ENCODE measurements at places on chromosomes 6 and 20. TPM values are rescaled to one million over a fixed set of nuclear protein-coding genes. Genes with fewer than 3 reads are reported as not detected.
A peak's percentile ranks its signal among the peaks of the same experiment; 100 is the strongest.

DNA sequence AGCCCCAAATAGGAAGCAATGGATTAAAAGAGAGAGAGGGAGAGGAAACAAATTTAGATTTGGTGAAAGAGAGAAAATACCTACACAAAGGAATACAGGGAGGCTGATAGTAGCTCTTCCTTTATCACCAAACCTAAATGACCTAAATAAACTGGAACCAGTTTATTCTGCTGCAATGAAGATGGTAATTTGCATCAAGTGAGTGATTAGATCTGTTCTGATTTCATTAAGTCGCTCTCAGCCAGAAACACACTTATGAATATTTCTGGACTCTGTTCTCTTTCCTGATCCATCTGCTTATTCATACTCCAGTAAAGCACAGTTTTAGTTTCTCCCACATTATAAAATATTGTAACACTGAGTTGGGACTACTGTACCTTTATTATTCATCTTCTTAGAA lies 83.4 kb upstream of the BMP5 start:
- no peak for DNase-seq

DNA sequence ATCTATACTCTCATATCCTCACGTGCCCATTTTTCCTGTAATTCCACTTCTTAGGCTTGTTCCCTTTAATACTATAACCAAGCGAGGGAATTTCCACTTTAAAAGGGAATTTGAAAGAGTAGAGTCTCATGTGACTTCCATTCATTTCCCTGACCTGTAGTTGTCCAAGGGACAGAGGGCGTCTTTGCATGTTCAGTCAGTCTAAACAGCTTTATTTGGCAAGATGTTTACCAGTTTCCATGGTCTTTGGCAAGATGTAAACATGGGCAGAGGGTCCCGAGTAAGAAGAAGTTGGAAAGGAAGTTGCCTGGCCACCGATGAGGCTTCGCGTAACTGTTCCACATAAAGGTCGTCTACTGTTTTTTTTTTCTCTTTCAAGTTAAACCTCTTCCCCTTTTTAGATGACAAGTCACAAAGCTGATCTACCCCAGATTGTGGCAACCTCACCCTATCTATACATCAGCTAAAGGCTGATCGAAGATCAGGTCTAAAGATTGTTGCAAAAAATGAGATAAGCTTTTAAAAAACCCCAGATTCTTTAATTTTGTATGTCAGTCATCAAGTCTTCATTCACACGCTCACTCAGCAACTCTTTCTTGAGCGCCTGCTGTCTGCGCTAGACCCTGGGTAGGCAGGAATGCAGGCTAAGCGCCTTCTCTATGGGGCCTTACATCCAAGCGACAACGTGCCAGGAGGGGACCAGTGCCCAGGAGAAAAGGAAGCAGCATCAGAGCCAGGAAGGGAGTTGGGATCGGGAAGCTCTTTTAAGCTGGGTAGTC lies 31.7 kb upstream of the CCR6 start:
- DNase-seq = no peak

- no peak for DNase-seq
Observed at GRCh38 chr20:11520596-11520995, 397.1 kb upstream of the BTBD3 start.

DNA sequence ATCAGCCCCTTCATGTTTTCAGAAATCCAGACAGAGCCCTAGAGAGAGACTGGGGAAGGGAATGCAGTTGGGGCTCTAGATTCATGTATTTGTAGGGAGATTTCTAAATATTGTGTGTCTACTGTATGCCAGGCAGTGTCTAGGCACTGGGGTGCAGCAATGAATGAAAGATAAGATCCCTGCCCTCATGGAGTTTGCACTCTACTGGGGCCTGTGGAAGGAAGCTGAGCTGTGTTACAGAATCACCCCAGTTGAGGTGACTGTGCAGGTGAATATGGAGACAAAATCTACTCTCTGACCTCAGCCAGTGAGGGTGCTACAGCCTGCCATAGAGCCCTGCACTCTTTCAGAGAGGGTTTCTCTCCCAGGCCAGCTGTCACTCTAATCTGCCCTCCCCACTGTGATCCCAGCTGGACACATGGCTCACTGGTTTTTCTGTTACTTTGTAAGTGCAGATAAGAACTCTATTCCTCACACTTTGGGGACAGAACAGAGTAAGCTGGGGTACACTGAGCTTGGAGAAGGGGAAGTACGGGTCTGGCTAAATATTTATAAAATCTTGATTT lies 69.2 kb upstream of the E2F3 start:
- no peak for DNase-seq

GRCh38 chr20:43662943-43663655 lies 3.8 kb upstream of the MYBL2 start:
- DNase-seq = no peak

- DNase-seq = no peak
Observed at GRCh38 chr20:56573986-56574385, 40.9 kb downstream of the FAM209B start.

GRCh38 chr6:96545882-96546281 lies 17.0 kb upstream of the FHL5 start:
- DNase-seq = no peak

- DNase-seq = no peak
Observed at GRCh38 chr6:43475516-43475915, 1.9 kb upstream of the TJAP1 start.

GRCh38 chr6:81252231-81252630 lies 500.2 kb downstream of the TENT5A start:
- no peak for DNase-seq

- DNase-seq = no peak
Observed at GRCh38 chr6:40325041-40325440, 262.1 kb downstream of the LRFN2 start.

GRCh38 chr6:36904114-36904513 lies 18.4 kb downstream of the C6orf89 start:
- no peak for DNase-seq

DNA sequence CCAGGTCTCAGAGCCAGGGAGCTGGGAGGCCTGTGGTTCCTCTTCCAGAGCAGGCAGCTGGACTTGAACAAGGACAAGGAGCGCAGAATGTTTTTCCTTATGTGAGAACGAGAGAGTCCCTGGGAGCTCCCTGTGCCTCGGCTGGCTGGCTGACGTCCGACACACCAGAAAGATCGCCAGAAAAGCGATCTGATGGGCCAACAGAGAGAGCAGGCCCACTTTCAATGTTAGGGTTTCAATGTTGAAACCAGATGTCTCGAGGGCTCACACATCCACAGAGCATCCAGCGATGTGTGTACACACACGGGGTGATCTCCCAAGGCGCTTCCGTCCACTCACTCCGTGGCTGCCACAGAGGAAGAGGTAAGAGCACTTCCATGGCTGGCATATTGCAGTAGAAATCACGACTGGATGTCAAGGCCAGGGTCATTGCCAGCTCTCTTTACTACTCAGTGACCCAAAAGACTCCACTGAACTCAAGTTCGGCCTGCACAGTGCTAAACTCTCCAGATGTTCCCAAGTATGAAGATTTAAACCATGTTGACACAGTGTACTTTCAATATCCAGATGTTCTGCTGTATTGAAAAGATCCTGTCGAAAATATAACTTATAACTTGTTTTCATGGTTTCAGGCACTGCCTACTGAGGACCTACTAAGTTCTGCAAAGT lies 70.8 kb upstream of the FOXC1 start:
- no peak for DNase-seq

- no peak for DNase-seq
Observed at GRCh38 chr6:10269814-10270472, 144.9 kb downstream of the TFAP2A start.

DNA sequence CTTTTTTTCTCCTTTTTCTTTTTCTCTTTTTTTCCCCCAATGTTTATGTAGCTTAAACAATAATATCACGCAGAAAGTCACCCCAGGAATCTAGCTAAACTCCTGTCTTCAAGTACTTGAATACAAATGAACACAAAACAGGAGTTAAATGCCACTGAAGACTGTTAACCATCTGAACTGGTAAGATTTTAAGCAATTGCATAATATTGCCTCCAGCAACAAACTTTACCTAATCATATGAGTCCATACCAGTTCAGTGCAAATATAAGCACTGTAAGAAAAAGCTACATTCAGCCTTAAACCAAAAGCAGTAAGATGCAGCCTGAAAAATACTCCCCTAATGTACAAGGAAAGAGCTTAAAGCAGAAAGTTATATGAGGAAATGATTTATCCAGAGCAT lies 173.9 kb upstream of the TFAP2D start:
- DNase-seq = no peak

- no peak for DNase-seq
Observed at GRCh38 chr20:15205028-15205427, 867.6 kb upstream of the FLRT3 start.

GRCh38 chr6:8215631-8216030 lies 113.3 kb upstream of the EEF1E1 start:
- DNase-seq = no peak

DNA sequence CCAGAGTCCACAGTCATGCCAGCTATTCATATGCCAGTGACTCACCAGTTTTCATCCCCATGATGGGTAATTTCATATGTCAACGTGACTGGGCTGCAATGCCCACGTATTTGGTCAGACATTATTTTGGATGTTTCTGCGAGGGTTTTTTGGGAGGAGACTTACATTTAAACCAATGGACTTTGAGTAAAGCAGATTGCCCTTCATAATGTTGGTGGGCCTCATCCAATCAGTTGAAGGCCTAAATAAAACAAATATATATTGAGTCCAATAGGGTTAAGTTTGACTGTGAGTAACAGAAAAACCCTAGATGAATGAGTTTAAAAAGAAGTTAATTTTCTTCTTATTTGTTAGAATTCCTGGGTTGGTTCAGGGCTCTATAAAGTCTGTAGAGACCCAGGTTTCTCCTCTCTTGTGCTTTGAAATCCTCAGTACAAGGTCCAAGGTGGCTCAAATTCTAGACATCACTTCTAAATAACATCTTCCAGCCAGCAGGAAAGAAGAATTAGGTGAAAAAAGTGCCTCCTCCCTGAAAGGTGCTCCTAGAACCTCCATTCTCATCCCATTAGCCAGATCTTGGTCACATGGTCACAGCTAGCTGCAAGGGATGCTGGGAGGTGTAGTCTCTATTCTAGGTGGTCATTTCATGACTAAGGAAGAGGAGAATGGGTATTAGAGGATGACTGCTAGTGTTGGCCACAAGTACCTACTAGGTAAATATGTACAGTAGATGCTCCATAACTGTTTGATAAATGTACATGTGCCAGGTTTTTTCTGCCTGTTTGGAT lies 16.7 kb upstream of the NEDD9 start:
- no peak for DNase-seq

GRCh38 chr6:82741325-82741995 lies 324.2 kb downstream of the UBE3D start:
- no peak for DNase-seq

DNA sequence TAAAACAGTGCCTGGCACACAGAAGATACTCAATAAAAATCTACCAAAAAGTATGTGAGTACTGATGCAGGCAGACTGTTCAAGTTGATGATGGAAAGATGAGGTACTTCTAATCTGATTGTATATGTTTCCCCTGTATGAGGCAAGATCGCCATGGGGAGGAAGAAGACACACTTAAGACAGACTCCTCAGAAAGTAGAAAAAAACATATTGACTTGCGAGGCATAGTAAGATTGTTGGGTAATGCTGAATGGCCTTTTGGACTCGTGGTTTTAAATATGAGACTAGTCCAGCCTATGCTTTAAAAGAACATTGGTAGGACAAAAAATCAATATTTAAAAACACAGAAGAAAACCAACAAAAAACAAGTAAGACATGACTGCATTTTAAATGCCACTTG lies 72.6 kb downstream of the SHPRH start:
- DNase-seq = no peak

DNA sequence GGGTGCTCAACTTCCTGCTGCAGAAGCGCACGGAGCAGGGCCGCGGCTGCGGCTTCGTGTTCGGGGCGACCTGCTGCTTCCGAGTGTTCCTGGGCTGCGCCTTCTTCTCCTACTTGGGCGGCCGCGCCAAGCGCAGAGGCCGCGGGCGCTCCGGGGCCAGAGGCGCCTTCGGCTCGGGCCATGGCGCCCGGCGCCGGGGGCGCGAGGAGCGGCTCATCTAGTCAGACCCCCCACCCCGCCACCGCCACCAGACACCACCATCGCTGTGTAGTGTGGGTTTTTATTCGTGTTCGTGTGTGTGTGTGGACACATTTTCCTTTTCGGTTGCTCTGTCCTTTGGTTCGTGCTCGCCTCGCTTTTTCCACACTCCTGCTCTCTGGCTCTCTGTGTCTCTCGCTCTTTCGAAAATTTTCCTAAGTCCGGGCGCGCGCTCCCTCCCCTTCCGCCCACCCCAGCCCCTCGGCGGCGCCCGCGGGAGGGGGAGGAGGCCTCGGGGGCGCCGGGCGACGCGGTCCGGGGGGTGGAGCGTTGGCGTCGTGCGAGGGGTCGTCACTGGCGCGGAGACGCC lies 38.1 kb downstream of the GNAS start:
- peak; percentile 68 for DNase-seq

DNA sequence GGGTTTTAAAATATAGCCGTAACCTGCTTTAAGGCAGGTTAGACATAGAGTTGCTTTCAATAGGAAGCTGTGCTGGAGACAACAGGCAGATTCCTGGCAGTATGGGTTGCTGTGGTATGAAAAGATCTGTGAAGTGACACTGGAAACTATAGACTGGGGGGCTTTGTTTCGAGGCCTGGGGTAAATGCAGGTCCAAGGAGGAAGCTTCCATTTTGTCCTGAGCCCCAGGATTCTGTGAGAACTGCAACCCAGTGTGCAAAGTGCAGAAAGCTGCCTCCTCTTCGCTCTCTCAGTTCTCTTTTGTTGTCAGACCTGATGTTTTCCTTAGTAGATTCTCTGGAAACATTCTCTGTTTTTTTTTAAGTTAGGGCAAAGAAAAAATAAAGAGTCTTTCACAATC lies 86.9 kb downstream of the LYRM4 start:
- no peak for DNase-seq

- peak; percentile 3 for DNase-seq
Observed at GRCh38 chr6:170185175-170185978, 105.5 kb downstream of the DLL1 start.

DNA sequence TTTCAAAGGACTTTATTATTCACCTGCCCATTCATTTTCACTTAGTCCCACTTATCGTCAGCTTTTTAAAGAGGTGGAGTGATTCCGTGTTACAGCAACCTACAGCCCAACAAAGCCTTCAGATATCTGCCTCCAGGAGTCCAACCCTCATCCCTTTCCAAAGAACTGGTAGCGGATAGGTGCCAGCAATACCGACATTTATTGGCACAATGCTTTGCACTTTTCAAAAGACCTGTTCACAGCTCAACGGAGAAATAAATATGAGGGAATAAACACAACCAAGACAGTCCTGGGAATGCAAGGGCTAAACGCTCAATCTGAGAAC lies 819 bp upstream of the MTRF1L start:
- DNase-seq = no peak

The ADTRP gene
- total RNA-seq = 0.69 TPM

The GNRH2 gene
- 0.75 TPM for total RNA-seq

The SIRPG gene
- total RNA-seq = 1.2 TPM

The FAM83C gene
- total RNA-seq = not detected

The XKR7 gene
- not detected for total RNA-seq

Data from mucosa of gallbladder (tissue), 1 donor.